CD8-positive, alpha-beta memory T cell (primary cell): ENCODE measurements at places on chromosomes 6 and 20.
A peak's percentile ranks its signal among the peaks of the same experiment; 100 is the strongest.

GRCh38 chr6:169620171-169621130 is 81.4 kb downstream of the WDR27 start:
- no peak for DNase-seq

DNA sequence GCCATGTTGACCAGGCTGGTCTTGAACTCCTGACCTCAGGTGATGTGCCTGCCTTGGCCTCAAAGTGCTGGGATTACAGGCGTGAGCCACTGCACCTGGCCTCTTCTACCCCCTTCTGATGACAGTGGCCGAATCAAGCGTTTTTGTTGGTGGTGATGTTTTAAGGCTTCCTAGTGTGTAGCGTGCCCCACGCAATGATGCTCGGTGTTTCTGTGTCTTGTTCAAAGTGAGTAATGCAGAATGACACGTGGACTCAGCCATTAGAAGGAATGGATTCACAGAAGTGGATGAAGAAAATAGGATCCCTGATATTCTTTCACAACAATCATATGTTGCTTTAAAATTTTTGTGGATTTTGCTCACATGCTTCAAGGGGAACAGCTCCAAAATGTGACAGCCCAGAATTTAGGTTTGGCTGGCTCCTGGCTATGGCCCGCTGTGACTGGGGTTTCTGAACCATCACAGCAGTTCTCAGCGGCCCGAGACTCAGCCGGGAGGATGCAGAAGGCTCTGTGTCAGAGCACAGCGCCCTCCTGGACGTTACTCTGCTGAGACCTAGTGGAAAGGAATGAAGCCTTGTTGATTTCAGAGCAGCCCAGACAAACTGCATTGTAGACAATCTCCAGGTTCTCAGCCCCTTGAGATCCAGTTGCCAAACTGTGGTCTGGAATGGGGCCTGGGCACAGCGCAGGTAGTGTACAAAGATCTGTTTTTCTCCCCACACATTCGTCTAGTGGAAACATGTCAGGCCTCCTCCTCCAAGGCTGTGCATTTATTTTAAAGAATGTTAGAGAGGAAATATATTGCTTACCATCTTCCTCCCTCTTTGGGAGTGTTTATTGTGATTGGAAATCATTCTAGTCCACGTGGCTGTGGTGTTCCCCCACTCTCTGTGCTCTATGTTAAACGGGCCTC is 57.6 kb upstream of the TIAM2 start:
- DNase-seq, result no peak

- DNase-seq, result no peak
These were observed 34.6 kb downstream of the GCNT2 start for GRCh38 chr6:10555625-10556309.

- DNase-seq, result no peak
These were observed 115.6 kb downstream of the MTHFD1L start for GRCh38 chr6:150981095-150981494.

GRCh38 chr6:36649701-36650484 is 28.6 kb upstream of the CDKN1A start:
- no peak for DNase-seq

DNA sequence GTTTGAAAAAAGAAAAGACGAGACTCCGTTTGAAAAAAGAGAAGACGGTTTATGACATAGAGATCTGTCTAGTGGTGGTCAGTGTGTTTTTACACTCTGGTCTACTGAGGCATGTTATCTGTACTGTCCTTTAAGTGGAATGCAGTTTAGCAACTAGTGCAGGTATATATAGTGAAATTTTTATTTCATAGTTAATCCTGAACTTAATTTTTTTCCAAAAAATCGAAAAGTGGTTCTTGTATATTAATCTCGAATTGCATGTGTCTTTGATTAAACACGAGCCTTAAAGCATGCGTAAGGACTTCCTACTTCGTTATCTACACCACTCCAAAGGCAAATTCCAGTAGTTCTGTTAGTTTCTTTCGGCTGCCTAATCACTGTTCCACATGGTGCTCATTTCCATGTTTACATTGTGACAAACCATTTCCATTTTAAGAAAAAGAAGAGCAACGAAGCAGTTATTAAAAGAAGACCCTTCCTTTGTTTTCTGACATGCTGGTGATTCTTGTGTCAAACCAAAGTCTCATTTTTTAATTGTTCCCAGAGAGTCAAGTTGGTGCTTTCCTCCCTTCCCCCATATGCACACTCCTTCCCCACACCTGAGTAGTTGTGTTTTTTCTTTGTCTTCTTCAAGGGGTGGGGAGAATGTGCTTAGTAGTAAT is 2.3 kb downstream of the SNX9 start:
- no peak for DNase-seq

DNA sequence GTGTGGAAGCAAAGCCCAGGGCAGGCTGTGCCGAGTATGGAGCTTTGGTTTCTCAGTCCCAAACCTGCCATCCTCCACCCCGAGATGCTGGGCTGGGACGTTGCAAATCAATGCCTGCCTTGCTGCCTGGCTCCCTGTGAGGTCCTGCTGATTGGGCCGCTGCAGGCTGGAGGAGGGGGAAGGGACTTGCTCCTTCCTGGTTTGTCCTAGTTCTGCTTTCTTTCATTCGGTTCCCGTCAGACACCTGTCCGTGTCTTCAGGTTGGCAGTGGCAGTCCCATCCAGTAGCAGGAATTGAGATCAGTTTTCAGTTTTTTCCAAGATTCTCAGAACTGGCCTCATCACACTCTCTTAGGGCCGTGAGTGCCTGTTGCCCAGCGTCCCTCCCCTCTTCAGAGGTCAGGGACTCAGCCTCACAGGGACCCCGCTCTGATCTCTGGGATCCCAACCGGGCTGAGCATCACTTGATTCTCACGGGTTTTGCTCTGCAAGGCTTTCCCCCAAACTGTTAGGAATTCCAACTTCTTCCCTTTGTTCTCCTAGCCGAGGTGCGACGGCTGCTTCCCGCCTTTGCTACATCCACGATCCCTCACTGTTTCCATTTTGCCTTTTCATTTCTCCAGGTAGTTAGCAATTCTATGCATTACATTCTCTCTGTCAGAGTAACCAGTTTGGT is 24.2 kb upstream of the TAGAP start:
- DNase-seq, result no peak

GRCh38 chr6:100599088-100599770 is 134.5 kb upstream of the SIM1 start:
- DNase-seq, result no peak

DNA sequence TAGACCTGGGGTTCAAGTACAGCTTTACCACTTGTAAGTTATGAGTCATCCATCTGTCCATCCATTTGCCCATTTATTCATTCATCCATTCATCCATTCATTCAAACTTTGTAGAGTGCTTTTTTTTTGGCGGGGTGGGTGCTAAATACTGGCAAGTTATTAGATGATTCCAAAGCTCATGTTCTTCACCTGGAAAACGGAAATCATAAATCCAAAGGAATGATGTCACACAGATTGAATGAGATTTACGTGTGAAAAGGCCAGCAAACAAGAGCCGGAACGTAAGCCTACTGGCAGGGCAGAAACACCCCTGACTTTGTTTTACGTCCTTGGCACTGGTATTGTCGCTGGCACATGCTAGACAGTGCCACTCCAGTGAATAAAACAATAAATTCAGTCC is 480.9 kb upstream of the CHD6 start:
- DNase-seq, result no peak

- no peak for DNase-seq
These were observed 8.8 kb upstream of the MOCS1 start for GRCh38 chr6:39942903-39943580.

GRCh38 chr20:49245921-49246740 is 26.9 kb downstream of the DDX27 start:
- DNase-seq, result peak; percentile 33

- no peak for DNase-seq
These were observed 138.1 kb upstream of the MARCKS start for GRCh38 chr6:113719064-113719463.

DNA sequence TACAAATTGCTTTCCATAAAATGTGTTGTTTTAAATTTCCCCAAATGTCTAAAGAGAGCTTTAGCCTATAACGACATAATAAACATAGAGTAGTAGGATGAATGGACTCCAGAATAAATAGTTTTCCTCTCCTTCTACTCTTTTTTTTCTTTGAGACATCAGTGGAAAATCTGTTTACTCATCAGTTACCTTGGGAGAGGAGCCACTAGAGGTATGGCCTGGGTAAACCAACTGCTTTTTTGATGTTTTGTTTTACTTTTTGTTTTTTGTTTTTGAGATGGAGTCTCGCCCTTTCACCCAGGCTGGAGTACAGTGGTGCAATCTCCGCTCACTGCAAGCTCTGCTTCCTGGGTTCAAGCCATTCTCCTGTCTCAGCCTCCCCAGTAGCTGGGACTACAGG is 8.3 kb upstream of the TGM3 start:
- DNase-seq, result no peak
